ENCODE measurements at places on chromosomes 5 and 9.

- no peaks in the 10 kb centered on the region for H3K36me3 ChIP-seq
- no peaks in the 10 kb centered on the region for H3K27me3 ChIP-seq
- no peak overlapping the region for H3K27ac ChIP-seq
- DNase-seq = no peak
Measured at GRCh38 chr9:85264695-85265094, 477.1 kb downstream of the AGTPBP1 start.

DNA sequence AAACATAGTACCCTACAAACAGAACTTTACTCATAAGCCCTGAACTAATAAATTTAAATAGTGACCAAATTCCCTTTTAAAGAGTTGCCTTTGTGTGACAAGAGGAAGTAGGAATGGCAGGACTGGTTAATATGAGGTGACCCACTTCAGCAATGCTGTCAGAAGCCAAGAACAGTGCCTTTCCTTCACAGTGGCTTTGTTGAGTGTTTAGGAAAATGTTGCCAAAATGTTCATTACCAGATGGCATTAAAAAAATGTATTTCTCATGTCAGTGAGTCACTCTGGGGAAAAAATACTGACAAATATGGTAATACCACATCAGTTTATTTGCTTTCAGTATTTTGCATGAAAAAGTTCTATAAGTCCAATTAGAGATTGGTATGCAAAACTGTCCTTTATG, 103.3 kb downstream of the DIRAS2 start:
- no peaks in the 10 kb centered on the region for H3K36me3 ChIP-seq
- no peaks in the 10 kb centered on the region for H3K4me1 ChIP-seq
- H3K4me3 ChIP-seq = no peak overlapping the region
- H3K27ac ChIP-seq = no peak overlapping the region
- no peak for DNase-seq
- no peaks in the 10 kb centered on the region for H3K27me3 ChIP-seq

DNA sequence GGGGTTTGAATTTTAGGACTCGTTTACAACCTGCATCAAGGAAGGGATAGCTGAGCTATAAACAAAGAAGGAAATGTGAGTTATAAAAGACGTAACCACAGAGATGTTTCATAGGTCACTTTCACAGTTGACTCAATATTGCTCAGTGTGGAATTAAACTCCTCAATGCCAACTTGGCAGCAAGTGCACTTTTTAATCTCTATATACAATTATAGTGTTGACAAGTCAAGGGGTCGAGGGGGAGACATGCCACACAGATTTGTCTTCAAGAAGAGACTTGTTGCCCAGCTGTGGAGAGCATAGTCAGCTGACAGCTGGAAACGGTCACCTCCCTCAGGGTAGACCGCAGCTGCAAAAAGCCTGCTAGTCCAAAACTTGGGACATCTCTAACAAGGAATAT, 163.4 kb upstream of the DMAC1 start:
- H3K4me3 ChIP-seq = no peak overlapping the region
- no peaks in the 10 kb centered on the region for H3K36me3 ChIP-seq
- H3K4me1 ChIP-seq = peaks cover 34% of the 10 kb centered on the region
- no peak overlapping the region for H3K27ac ChIP-seq
- no peaks in the 10 kb centered on the region for H3K27me3 ChIP-seq
- DNase-seq = no peak

GRCh38 chr5:128773378-128773777, 191.9 kb upstream of the SLC27A6 start:
- H3K27ac ChIP-seq = no peak overlapping the region
- no peaks in the 10 kb centered on the region for H3K36me3 ChIP-seq
- no peak for DNase-seq
- H3K27me3 ChIP-seq = no peaks in the 10 kb centered on the region

- peak overlapping the region; percentile 90 for H3K27ac ChIP-seq
- peak overlapping the region; percentile 33 for H3K4me3 ChIP-seq
- H3K27me3 ChIP-seq = no peaks in the 10 kb centered on the region
- no peak for DNase-seq
- peaks cover 20% of the 10 kb centered on the region for H3K4me1 ChIP-seq
- peaks cover 4% of the 10 kb centered on the region for H3K36me3 ChIP-seq
Measured at GRCh38 chr9:93126825-93127368, 7.2 kb downstream of the NINJ1 start.

DNA sequence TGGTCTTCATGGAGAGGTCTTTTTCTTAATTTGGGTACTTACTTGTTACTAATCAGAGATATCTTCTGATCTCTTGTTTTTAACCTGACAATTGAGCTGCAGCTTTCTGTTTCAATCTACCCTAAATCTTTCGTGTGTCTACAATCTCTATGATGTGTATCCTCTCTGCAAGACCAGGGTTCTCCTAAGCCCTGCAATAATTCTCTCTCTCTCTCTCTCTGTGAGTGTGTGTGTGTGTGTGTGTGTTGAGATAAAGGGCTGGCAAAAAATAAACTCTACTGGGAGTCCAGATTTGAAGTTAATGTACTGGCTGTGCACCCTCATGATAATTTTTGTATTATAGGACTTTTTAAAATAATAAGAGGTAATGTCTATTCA, 57.8 kb upstream of the FBXL7 start:
- DNase-seq = no peak
- H3K4me1 ChIP-seq = no peaks in the 10 kb centered on the region
- H3K27ac ChIP-seq = no peak overlapping the region
- no peak overlapping the region for H3K4me3 ChIP-seq

DNA sequence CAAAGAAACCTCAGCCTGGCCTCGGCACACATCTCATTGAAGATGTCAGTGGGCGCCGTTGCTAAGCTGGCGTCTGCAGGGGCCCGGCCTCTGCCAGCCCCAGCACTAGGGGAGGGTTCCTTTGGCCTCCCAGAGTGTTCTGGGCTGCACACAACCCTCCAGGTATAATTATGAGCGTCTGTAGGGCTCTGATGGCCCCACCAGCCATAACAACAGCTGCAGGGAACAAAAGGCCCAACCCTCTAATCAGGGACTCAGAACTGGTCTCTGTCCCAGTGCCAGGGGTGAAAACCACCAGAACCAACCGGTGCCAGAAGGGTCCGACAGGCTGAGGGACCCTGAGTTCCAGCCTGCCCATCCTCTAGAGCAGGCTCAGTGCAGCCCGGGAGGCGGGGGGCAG, 39.5 kb upstream of the SLC12A7 start:
- no peak overlapping the region for H3K27ac ChIP-seq
- H3K4me3 ChIP-seq = no peak overlapping the region
- no peaks in the 10 kb centered on the region for H3K4me1 ChIP-seq
- no peak for DNase-seq

- no peak overlapping the region for H3K4me3 ChIP-seq
- no peaks in the 10 kb centered on the region for H3K27me3 ChIP-seq
- H3K4me1 ChIP-seq = peaks cover 21% of the 10 kb centered on the region
- H3K27ac ChIP-seq = no peak overlapping the region
- H3K36me3 ChIP-seq = peaks cover 2% of the 10 kb centered on the region
Measured at GRCh38 chr5:144084971-144085370, 85.5 kb downstream of the YIPF5 start.

GRCh38 chr5:33166522-33166921, 274.2 kb upstream of the TARS1 start:
- H3K36me3 ChIP-seq = peaks cover 2% of the 10 kb centered on the region
- H3K4me1 ChIP-seq = no peaks in the 10 kb centered on the region
- no peak overlapping the region for H3K27ac ChIP-seq
- DNase-seq = no peak

GRCh38 chr9:69865986-69866385, 45.4 kb downstream of the CFAP95 start:
- H3K36me3 ChIP-seq = no peaks in the 10 kb centered on the region
- H3K27me3 ChIP-seq = no peaks in the 10 kb centered on the region
- no peak overlapping the region for H3K27ac ChIP-seq
- H3K4me1 ChIP-seq = no peaks in the 10 kb centered on the region
- no peak for DNase-seq

- no peaks in the 10 kb centered on the region for H3K36me3 ChIP-seq
- no peak for DNase-seq
- H3K27ac ChIP-seq = no peak overlapping the region
- H3K4me1 ChIP-seq = no peaks in the 10 kb centered on the region
- no peak overlapping the region for H3K4me3 ChIP-seq
Measured at GRCh38 chr9:8115570-8115969, 316.0 kb upstream of the DMAC1 start.

GRCh38 chr5:115349001-115349817, 52.8 kb upstream of the CCDC112 start:
- H3K4me3 ChIP-seq = no peak overlapping the region
- H3K4me1 ChIP-seq = no peaks in the 10 kb centered on the region
- no peak overlapping the region for H3K27ac ChIP-seq
- no peaks in the 10 kb centered on the region for H3K36me3 ChIP-seq
- no peak for DNase-seq

GRCh38 chr5:77993141-77993854, 217.2 kb upstream of the TBCA start:
- no peak overlapping the region for H3K27ac ChIP-seq
- no peak for DNase-seq
- H3K4me1 ChIP-seq = peaks cover 9% of the 10 kb centered on the region
- peaks cover 6% of the 10 kb centered on the region for H3K36me3 ChIP-seq
- no peak overlapping the region for H3K4me3 ChIP-seq
- H3K27me3 ChIP-seq = peaks cover 3% of the 10 kb centered on the region

DNA sequence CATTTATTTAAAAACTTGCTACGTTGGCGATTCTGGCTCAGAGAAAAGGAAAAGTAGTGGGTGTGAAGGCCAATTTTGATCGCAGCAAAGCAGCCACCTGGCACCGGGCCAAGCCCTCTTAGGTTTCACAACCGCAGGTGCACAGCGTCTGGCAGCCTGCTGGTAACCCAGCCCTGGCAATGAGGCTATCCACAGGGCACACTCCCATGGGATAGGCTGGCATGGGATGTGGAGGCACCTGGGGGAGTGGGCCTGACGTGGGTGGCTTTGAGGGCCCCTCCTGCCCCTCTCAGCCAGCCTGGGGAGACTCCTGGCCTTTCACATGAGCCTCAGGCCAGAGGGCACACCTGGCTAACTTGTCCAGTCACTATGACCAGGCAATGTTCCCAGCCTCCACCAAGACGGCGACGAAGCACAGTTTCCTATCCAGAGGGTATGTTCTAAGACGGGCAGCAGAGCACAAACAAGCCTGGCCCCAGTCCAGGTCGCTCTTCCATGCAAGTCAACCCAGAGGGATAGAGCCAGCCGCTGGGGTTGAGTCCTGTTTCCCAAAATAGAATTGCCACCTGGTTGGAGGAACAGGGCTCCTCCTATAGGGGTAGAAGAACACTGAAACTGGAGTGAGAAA, 19.0 kb downstream of the CMBL start:
- H3K4me1 ChIP-seq = no peaks in the 10 kb centered on the region
- DNase-seq = peak; percentile 46
- peaks cover 34% of the 10 kb centered on the region for H3K36me3 ChIP-seq
- no peak overlapping the region for H3K27ac ChIP-seq

GRCh38 chr9:72210522-72210921, 61.3 kb downstream of the GDA start:
- no peaks in the 10 kb centered on the region for H3K4me1 ChIP-seq
- H3K27me3 ChIP-seq = peaks cover 5% of the 10 kb centered on the region
- no peak overlapping the region for H3K4me3 ChIP-seq
- DNase-seq = no peak

DNA sequence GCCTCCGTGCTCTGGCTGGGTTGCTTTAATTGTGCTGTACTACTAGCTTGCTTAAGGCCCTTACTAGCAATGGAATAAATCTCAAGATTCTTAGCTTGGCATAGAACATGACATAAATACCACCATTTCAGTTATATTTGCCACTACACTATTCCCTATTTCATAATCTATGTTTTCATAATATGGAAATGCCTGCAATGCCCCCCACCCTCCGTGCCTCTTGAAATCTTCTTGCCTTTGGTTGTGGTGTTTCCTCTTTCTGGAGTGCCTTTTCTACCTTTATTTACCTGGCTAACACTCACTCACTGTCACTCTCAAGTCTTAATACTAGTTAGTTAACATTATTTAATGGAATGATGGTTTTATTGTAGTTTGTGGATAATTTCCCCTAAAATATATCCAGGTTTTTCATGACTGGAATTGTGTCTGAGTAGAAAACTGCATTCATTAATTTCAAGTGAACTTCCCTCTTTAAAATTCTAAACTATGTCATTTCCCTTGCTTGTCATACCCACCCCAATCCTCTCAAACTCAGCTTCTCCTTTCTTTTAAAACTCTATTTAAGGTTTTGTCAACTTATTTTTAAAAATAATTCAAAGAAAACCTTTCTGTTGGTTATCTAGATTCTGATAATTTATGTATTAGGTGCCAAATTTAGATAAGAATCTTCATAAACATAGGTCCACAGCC, 521.7 kb upstream of the DAB2 start:
- H3K4me3 ChIP-seq = no peak overlapping the region
- H3K36me3 ChIP-seq = peaks cover 9% of the 10 kb centered on the region
- no peak for DNase-seq
- no peaks in the 10 kb centered on the region for H3K27me3 ChIP-seq

- no peak for DNase-seq
- no peak overlapping the region for H3K27ac ChIP-seq
- H3K36me3 ChIP-seq = peaks cover 59% of the 10 kb centered on the region
- H3K4me3 ChIP-seq = no peak overlapping the region
- no peaks in the 10 kb centered on the region for H3K27me3 ChIP-seq
Measured at GRCh38 chr9:137802021-137802420, 75.6 kb upstream of the CACNA1B start.

DNA sequence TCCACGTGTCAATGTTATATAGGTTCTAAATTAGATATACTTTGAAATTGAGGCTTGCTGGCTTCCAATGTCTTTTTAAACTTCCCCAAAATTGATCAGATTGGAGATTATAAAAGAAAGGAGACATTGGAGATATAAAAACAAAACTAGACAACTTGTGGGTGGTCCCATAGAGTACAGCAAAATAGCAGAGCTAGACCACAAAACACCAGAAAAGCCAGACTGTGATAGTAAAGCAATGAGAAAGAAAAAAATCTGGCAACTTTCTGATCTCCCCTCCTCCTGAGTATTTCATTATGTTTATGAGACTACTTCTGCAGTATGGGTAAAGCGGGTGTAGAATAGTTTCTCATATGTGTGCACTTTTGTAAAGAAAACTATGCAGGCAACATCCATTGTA, 713.8 kb upstream of the MEF2C start:
- DNase-seq = no peak
- H3K36me3 ChIP-seq = no peaks in the 10 kb centered on the region
- no peak overlapping the region for H3K4me3 ChIP-seq
- H3K27me3 ChIP-seq = peaks cover 4% of the 10 kb centered on the region

DNA sequence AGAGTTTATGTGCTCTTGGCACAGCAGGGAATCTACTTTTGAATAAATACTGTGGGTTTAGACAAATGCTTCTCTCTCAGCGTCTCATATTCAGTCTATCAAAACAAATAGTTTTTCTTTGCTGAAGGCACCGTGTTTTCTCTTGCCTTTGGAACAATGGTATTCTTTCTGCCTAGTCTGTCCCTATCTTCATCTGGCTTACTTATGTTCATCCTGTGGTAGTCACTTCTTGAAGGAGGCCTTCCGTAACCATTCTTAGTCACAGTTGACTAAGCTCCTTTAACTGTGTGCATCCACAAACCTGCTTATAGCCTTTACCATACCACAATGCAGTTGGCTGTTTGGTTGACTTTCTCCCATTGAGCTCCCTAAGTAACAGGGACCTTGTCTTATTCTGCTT, 45.9 kb downstream of the LARP1 start:
- DNase-seq = no peak
- H3K27me3 ChIP-seq = no peaks in the 10 kb centered on the region
- H3K4me3 ChIP-seq = no peak overlapping the region
- H3K4me1 ChIP-seq = no peaks in the 10 kb centered on the region

GRCh38 chr5:140131967-140132409, 6.3 kb downstream of the IGIP start:
- peaks cover 9% of the 10 kb centered on the region for H3K27me3 ChIP-seq
- no peaks in the 10 kb centered on the region for H3K36me3 ChIP-seq
- H3K27ac ChIP-seq = no peak overlapping the region
- no peak overlapping the region for H3K4me3 ChIP-seq
- no peak for DNase-seq

All from mesothelial cell of epicardium (in vitro differentiated cells).